ENCODE measurements at places on chromosomes 11 and 22. TPM values are rescaled to one million over a fixed set of nuclear protein-coding genes. Genes with fewer than 3 reads are reported as not detected.

Gene SMPD1
- 5.3 TPM for total RNA-seq

Gene EHBP1L1
- total RNA-seq, result 5.4 TPM

GRCh38 chr11:12143461-12144258 is 33.3 kb downstream of the MICAL2 start:
- peak; percentile 34 for DNase-seq

Gene GLYATL1
- total RNA-seq, result not detected

Gene KCNK4
- total RNA-seq, result not detected

GRCh38 chr22:30882184-30882717 is 86.3 kb downstream of the MORC2 start:
- no peak for DNase-seq

Gene NUP98
- total RNA-seq, result 126 TPM

GRCh38 chr22:46714550-46714949 is 23.5 kb downstream of the CERK start:
- no peak for DNase-seq

- no peak for DNase-seq
Observed at GRCh38 chr11:77188633-77189491, 60.8 kb downstream of the MYO7A start.

DNA sequence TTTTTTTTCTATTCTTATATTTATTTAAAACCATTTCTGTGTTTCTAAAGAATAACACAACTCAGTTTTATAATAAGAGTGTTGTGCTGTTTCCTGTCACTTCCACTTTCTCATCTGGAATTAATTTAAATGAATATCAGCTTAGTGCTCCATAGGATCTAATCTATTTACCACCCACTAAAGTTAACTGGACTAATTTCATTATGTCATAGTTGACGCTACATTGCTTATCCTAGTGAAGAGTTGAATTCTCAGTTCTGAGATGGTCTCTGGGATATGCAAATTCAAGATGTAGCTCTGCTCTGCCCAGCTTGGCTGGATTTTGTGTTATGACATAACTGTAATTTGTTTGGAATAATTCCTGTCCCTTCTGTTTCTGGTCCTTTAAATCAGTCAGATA is 380.1 kb downstream of the METTL15 start:
- no peak for DNase-seq

- DNase-seq, result no peak
Observed at GRCh38 chr11:22543261-22543660, 82.4 kb downstream of the FANCF start.

GRCh38 chr11:111975076-111975806 is 38.1 kb downstream of the DIXDC1 start:
- no peak for DNase-seq

DNA sequence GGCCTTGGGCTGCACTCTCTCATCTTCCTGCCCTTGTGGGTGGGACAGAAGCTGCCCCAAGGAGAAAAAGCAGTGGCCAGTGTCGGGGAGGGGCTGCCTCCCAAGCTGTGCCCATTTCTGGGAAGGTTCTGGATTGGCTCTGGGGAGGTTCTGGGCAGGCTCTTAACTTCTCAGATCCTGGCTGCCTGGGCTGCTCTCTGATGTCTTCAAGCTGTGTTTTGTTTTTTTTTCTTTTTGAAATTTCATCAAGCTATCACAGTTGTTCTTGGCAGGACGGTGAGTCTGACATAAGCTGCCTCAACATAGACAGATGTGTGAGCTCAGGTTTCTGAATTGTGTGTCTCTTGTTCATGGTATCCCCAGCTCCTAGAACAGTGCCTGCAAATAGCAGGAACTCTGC is 1032.0 kb downstream of the BRD1 start:
- DNase-seq, result no peak

- DNase-seq, result peak; percentile 81
Observed at GRCh38 chr22:49930596-49931412, 12.4 kb downstream of the CRELD2 start.

DNA sequence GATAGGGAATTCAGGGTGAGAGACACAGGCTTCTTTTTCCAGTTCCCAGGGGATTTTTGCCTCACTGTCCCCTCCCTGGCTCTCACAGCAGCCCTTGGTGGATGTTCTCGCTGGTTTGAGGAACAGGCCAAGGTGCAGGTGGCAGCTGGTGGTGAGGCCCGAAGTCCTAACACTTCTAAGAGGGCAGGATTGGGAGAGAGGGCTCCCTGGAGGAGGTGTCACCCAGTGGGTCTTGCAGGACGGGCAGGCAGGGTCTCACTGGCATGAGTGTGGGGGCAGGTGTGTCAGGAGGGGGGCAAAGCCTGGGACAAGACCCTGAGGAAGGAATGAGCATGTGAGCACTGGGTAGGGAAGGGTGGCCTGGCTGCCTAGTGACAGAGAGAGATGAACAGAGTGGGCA is 9.2 kb downstream of the ADORA2A start:
- no peak for DNase-seq

Gene ARHGAP20
- total RNA-seq, result not detected

Gene PKDREJ
- not detected for total RNA-seq

- DNase-seq, result no peak
Observed at GRCh38 chr11:2580571-2581001, 119.2 kb downstream of the KCNQ1OT1 start.

Data from HepG2 (cell line).